ENCODE measurements at places on chromosomes 13 and 19. TPM values are rescaled to one million over a fixed set of nuclear protein-coding genes. Genes with fewer than 3 reads are reported as not detected.

- DNase-seq, result no peak
Observed at GRCh38 chr19:58546019-58546530, 2.2 kb downstream of the TRIM28 start.

GRCh38 chr13:99481366-99481765 lies 19.9 kb upstream of the TM9SF2 start:
- DNase-seq, result no peak

- no peak for DNase-seq
Observed at GRCh38 chr13:46759846-46760245, 37.1 kb downstream of the ESD start.

EBI3 gene
- total RNA-seq, result 3.9 TPM

DNA sequence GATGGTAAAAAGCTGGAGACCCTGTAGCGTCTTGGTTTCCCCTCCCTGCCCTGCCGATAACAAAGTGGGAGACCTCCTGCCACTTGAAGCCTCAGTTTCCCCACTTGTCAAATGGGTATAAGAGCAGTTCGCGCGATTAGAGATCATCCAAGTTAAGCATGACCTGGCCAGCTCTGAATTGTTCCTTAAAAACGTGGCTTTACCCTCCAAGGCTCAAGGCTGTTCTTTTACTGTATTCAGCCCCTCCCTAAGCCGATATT lies 421 bp downstream of the TNPO2 start:
- no peak for DNase-seq

DNA sequence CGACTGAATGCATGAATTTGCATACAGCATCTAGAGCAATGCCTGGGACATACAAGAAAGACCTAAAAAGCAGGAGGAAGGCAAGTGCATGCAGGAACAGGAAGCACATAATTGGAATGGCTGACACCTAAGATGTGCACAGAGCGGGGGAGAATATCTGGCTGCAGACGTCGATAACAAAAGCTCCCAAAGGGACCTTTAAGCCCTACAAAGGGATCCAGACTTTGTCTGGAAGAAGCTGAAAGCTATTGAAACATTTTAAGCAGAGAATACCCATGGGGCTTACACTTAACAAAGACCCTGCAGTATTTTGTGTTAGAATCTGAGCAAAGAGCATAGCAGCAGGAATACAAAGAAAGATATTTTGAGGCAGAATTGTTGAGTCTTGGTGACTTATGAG lies 107.4 kb upstream of the CLDN10 start:
- DNase-seq, result no peak

GRCh38 chr19:50481351-50482149 lies 4.9 kb upstream of the GARIN5A start:
- DNase-seq, result no peak

All from sigmoid colon (tissue), 7 donors.